ENCODE measurements at places on chromosomes 2 and 18. TPM values are rescaled to one million over a fixed set of nuclear protein-coding genes. Genes with fewer than 3 reads are reported as not detected.

The COLEC11 gene
- total RNA-seq, result not detected

DNA sequence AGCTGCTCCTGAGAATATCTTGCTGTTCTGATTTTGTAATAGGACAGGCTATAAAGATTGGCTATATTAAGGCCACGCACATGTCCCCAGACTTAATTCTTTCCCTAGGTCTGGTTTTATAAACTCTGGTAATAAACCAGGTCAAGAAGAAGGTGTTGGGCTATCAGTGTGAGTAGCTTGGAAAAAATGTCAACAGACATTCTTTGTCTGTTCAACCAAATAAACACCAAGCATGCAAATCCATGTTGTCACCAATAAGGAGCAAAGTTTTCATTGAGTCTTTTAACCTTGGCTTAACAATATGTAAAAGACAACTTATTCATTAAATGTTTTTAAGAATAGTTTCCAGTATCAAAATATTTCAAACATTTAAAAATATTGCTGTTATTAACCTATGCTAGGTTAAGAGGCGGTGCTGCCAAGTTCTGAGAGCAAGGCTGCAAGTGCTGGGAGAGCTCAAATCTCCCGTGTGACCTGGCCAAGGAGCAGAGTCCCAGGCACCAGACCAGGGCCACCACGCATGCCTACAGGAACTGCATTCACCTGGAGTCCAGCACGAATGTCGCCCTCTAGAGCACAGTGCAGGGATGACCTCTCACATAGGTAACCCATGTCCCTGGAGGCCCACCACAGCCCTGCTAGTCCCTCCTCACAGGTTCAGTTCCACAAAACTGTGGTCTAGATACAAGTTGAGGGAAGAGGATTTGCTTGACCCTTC is 120.5 kb upstream of the POU3F3 start:
- DNase-seq, result no peak

DNA sequence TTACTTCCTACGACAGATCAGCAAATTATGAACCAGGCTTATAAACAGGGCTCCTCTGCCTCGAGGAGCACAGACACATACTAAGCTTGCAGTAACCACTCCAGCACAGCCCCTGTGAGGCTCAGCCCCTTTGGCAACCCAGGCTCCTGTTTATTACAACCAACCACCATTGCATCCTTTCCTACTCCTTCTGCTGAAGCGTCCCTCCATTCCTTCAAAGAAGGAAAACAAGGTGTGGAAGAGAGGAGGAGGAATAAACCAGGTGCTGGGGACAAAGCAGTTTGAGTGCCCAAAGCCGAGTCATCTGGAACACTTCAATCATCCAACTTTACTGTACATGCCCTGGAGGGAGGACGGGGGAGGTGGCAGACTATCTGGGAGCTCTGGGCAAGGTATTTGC is 87.2 kb upstream of the MGAT4A start:
- DNase-seq, result no peak

DNA sequence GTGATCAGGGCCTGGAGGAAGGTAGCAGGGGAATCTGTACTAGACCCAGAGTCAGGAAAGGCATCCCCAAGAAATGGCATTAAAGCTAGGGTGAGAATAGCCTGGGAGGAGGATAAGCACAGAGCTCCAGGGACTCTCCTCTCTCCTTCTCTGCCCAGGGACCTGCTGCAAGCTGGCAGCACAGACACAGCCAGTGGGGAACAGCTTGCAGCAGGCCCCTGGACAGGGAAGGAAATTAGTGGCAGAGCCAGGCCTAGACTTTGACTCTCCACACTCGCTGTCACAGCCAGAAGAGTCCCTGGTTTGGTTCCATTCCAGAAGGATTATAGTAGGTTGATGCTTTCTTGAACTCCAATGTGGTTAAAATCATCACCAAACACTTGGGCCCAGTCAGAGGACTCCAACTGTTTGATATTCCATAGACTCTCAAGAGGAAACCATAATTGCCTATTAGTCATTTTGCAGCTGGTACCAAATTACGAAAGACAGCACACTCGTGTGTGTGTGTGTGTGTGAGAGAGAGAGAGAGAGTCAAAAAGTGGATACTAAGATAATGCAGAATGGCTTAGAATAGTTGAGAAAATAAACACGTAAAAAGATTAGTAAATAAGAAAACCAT is 95.5 kb upstream of the ATP8B1 start:
- no peak for DNase-seq

The SPATA3 gene
- not detected for total RNA-seq

- no peak for DNase-seq
Measured at GRCh38 chr2:189552334-189552990, 28.1 kb downstream of the SLC40A1 start.

The THUMPD2 gene
- 14.4 TPM for total RNA-seq

The ASB18 gene
- not detected for total RNA-seq

The IL1RL1 gene
- total RNA-seq, result not detected

The DQX1 gene
- total RNA-seq, result 0.49 TPM

- no peak for DNase-seq
Measured at GRCh38 chr2:33160191-33160590, 213.4 kb downstream of the LTBP1 start.
